HS-5 (cell line): ENCODE measurements at places on chromosomes 12 and 14.
A peak's percentile ranks its signal among the peaks of the same experiment; 100 is the strongest.

GRCh38 chr14:22664261-22664660 lies 20.1 kb upstream of the OR6J1 start:
- no peak for DNase-seq

DNA sequence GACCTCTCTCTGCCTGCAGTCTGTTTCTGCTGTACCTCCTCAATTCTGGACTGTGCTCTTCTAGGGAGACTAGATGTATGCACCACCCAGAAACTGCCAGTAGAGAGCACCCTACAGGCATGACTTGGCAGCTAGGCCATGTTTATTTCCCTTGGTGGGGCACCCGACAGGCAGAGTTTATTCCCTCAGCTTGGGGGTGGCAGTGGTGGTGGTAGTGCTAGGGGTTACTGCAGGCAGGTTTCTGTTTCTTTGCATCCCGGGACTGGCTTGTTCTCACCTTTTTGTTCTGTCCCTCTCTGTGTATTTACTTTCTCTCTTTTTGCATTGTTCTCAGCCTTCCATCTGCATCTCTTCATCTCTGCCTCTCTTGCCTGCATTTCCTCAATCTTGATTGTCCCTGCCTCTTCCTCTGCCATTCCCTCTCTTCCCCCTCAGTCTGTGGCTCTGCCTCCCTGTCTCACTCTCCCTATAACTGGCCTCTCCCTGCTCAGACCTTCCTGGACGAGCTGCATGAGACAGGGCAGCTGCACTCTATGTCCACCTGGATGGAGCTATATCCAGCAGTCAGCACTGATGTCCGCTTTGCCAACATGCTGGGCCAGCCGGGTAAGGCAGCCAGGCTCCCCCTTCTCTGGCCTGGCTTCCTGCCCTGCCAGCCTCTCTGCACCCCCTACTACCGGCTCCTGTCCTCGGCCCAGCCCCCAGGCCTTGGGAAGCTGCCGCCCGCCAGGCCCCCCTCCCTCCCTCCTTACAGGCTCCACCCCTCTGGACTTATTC lies 13.8 kb downstream of the PRPF40B start:
- DNase-seq, result no peak

GRCh38 chr12:93020631-93021597 lies 91.8 kb upstream of the EEA1 start:
- no peak for DNase-seq

DNA sequence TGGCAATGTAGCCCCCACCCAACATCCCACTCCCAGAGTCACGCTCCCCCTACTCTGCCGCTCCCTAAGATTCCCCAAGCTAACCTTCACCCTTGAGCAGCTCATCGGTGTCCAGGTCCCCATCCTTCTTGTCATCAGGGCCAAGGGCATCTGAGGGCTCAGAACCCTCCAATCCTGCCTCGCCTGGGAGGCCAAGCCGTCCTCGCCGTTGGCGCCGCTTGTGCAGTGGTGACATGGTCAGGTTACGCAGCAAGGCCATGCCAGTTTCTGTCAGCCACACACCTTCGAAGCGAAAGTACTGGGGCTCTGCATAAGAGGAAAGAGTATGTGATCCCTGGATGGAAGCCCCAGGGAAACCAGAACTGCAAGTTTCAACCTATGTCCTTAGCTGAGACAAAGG lies 15.9 kb downstream of the KMT2D start:
- no peak for DNase-seq

DNA sequence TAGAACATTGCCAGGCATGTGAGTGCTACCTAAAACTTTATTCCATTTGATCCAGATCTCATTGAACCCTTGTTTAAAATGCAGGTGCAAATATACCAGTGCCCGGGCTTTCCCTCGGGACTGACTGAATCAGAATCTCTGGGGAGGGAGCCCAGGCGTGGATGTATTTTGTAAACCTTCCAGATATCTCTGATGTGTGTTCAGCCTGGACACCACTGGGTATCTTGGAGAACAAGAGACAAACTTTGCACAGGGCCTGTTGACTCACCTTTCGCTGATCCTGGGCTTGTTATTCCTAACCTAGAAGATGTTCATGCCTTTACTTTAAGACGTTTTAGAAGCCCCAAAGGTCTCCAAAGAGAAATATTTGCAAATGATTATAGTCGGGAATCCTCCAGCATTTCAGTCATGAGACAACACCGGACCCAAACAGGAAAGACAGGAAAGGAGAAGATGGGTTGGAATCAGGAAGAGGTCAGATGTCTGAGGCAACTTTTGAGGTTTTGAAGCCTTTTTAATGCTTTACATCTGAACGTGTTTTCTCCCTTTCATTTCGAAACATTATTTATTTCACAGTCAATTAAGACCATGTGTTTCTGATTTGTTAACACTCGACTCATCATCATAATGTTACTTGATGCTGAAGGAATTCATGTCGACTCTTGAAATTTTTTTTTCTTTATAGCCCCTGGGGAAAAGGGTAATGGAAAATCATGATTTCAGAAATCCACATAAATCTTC lies 118.6 kb downstream of the PLXNC1 start:
- DNase-seq, result peak; percentile 78

- no peak for DNase-seq
These were observed 5.9 kb downstream of the PSMB5 start for GRCh38 chr14:23028799-23029198.

DNA sequence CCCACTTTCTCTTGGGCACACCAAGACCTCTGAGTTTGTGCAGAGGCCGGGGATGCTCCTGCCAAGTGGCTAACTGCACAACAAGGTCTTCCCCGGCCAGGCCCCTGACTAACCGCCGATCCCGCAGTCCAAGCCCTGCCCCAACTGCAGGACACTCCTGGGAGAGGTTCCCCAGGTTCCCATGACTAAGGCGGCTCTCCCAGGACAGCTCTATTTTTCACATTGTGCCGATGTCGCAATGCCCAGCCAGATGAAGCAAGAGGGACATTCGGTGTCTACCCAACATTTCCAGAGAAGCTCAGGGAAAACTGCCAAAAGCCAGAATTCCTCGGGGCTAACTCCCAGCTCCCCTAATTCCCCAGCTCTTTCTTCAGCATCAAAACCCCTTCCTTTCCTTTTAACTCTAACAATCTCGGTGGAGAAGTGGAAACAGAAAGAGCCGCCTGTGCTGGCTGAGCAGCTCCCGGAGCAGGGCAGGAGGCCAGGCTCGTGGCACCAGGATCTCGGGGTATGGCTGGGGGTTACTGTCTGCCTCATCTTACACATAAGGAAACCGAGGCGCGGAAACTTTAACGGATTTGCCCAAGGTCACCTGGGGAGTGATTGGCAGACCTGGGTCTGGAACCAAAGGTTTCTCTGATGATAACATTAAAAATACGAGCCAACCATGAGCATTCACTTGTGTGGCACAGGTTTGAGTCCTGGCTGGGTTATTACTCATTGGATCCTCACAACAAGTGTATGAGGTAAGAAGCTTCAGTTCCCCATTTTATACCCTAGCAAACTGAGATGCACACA lies 318.2 kb downstream of the BCL11B start:
- no peak for DNase-seq

DNA sequence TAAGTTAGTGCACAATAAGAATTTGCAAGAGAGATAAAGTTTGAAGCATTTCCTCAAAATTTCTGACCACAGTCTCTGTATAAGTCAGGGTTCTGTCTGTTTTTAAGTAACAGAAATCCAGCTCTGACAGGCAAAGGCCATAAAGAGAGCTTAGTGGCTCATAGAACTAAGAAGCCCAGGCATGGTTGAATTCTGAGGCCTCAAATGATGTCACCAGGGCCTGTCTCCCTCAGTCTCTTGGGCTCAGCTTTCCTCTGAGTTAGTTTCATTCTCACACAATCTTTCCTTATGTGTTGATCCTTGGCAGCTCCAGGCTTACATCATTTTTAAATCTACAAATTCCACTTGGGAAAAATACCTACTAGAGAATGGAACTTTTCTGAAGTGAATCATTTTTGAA lies 173.4 kb upstream of the ATP2B1 start:
- DNase-seq, result no peak

DNA sequence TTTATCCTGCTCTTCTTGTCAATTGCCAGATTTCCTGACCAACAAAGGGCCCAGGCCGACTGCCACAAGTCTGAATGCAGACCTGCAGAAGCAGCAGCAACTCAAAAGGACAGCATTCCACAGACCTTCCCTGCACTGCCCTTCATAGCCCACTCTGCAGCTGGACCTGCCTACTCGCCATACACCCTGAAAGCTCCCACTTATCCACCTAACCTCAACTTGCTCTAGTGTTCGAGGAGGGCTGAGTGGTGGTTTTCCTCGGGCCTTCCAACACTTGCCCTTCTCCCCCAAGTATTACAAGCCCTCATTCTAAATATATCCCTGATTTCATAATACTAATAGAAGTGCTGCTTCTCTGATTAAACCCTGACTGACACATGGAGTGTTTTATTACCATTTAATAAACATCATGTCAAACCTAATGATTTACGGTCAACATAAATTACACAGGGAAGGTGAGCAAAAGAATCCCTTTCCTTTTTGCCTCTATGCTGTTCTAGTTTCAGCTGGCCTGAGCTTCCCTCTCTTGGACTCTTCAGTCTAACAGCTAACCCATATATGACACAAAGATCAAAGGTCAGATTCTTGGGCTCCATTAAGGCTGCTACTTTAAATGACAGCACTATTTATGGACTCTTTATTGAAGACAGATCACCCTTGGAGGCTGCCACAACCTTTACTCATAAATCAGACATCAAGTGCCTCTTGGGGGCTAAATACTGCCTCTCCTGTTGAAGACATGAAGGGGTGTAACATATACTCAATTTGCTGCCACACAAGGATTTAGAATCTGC lies 1546.9 kb upstream of the TMEM132C start:
- DNase-seq, result no peak

DNA sequence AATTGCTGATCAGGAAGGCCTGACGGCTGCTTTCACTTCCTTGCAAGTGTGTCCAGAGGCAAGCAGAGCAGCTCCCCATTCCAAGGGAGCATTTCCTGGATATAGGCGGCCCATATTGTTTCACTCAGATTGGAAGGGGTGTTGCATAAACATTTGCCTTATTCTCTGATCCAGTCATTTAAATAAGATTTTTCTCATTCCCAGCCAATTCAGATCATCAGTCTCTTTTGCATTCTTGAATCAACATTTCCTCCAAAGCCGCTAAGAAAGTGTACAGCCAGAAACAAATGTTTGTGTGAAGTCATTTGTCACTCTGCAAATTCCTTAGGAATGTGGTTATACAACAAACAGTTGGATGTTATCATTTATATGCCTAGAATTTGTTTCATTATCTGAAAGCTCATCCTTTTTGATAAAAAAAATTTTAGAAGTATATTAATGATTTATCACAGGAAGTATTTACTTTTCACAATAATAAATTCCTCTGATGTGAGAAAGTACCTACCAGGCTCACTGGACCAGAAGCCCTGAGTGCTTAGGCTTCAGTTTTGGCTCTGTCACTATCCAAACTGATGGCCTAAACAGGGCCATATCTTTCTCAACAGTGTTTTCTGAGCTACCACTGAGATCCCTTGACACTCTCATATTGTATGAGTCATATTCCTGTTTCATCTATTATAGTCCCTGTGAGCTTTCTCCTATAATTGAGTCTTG lies 379.6 kb downstream of the CCDC91 start:
- DNase-seq, result peak; percentile 74

- no peak for DNase-seq
These were observed 23.0 kb downstream of the GLRX5 start for GRCh38 chr14:95557832-95558231.

DNA sequence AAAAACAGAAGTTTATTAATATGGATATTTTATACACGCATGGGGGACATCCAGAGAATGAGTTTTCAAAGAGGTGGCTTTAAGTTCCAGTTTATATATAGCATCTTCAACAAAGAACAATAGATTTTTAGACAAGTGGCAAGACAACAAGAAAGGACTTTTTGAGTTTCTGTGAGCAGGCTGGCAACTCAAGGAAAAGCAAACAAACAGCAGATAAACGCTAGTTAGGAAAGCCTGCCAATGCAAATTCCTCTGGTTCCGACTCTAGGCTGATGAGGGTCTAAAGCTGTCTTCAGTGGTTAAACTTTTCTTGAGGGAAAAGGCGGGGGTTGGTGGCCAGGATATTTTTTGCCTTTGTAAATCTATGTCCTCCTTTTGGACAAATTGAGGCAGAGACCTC lies 78.4 kb upstream of the EEA1 start:
- DNase-seq, result no peak

- DNase-seq, result no peak
These were observed 177.6 kb downstream of the RIMBP2 start for GRCh38 chr12:130538343-130539095.

GRCh38 chr12:57837864-57838562 lies 8.5 kb downstream of the CTDSP2 start:
- DNase-seq, result peak; percentile 68

- DNase-seq, result no peak
These were observed 113.5 kb downstream of the BTG1 start for GRCh38 chr12:92032101-92032500.

GRCh38 chr12:65238609-65239008 lies 39.9 kb upstream of the MSRB3 start:
- no peak for DNase-seq

GRCh38 chr12:108526482-108527165 lies 11.5 kb downstream of the FICD start:
- DNase-seq, result no peak

GRCh38 chr14:37590428-37591139 lies 4.5 kb downstream of the FOXA1 start:
- no peak for DNase-seq

DNA sequence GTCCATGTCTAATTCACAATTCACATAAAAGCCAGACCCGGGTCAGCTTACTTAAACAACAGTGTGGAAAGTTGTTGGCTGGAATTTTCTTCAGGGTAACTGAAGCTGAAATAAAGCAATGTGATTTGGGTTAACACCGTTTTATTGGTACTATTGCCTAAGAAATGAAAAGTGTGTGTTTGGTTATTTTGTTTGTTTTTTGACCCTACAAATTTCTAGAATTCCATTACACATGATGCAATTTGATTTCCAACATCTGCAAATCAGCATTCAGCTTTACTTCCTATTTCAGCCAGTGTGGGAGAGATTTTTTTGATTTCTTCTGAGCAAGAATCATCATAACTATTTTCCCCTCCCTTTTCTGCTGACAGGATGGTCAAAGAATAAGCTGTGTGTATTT lies 45.7 kb upstream of the CLMN start:
- no peak for DNase-seq

DNA sequence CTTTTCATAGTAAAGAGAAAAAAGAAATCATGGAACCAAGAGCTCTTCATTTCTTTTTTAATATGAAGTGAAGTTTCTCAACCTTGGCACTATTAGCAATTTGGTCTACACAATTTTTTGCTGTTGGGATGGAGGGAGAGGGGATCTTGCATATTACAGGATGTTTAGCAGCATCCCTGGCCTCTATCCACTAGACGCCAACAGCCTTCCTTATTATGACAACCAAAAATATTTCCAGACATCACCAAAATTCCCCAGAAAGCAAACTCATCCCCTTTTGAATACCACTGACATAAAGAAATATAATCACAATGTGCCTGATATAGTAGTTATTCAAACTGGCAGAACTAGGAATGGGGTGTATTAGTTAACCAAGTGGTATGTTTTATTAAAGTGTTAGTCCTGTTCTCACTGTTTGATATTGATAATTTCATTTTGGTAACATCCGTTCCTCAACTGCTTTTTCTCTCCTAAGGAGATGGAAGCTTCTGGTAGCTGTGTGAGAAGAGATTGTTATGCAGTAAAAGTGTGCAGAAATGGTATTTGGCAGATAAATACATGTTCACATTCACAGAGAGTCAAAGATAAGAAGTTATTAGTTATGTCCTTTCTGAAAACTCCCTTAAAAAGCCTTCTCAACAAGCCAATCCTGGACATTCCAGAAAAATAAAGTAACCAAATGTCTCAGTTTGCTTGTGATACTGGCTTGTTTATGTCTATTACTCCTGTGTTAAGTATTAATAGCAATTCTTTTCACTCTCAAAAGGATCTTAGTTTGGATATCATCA lies 699.9 kb downstream of the C12orf50 start:
- DNase-seq, result no peak
